ENCODE measurements at places on chromosomes 6 and 20.

DNA sequence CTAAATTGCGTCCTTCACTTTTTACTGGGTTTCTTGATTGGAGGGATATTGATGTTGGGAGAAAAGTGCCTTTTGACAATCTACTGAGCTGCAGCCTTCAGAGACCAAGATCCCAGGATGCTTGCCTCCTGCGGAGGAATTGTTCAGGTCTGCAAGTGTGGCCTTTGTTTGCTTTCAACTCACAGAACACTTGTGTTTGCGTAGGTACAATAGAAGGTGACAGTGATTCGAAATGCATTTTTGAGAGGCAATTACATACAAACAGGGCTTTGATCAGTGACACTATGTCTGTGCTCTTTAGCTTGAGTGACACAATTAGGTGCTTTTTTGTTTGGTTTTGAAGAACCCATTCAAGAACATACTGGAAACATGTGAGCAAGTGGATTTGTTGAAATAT lies 600.6 kb downstream of the QKI start:
- no peak for DNase-seq

DNA sequence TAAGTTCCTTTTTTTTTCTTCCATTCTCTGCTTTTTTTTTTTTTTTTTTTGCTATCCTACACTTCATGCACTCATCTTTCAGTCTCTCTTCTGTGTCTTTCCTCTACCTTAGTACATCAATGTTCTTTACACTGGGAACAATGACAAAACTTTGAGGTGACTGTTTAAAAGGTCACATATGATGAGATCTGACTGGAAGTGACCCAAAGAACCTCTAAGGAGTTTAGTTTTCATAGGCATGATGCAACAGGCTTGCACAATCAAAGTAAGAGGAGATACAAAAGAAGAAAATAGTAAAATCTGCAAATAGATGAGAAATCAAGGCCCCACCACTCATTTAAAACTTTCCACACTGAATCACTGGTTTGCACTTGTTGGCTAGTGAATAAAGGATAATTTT lies 840.8 kb downstream of the TBC1D32 start:
- DNase-seq = no peak

DNA sequence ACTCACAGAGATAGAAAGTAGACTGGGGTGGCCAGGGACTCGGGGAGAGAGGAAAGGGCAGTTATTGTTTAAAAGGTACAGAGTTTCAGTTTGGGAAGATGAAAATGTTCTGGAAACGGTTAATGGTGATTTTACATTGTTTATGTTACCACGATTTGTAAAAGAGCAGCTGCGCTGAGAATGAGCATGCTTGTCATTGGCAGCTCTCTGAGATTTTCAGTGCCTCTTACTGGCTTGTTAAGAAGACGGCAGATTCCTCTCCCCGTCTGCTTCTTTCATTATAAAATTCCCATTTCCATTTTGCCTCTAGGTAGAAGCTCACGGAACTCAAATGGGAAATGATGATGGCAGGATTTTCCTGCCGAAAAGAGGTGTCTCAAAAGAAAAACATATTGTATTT lies 39.7 kb upstream of the PPP1R3G start:
- no peak for DNase-seq

GRCh38 chr6:46940433-46941226 lies 18.9 kb upstream of the ADGRF5 start:
- DNase-seq = no peak

- no peak for DNase-seq
These were observed 3.3 kb upstream of the RSPO3 start for GRCh38 chr6:127115084-127115655.

DNA sequence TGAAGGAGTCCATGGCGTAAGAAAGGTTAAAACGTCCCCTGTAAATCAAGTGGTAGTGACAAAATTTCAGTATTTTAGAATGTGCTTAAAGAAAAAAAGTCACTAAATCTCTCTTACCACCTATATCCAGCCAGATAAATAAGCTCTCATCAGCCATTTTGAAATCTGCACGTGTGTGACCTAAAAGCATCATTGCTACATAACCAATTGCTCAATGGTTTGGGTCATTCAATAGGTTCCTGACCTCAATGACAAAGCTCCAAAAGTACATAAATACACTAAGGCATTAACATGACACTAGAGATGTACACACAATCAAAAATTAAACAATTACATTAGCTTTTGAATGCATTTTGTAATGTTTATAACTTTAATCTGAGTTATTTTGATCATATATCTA lies 272.4 kb downstream of the GMDS start:
- no peak for DNase-seq

DNA sequence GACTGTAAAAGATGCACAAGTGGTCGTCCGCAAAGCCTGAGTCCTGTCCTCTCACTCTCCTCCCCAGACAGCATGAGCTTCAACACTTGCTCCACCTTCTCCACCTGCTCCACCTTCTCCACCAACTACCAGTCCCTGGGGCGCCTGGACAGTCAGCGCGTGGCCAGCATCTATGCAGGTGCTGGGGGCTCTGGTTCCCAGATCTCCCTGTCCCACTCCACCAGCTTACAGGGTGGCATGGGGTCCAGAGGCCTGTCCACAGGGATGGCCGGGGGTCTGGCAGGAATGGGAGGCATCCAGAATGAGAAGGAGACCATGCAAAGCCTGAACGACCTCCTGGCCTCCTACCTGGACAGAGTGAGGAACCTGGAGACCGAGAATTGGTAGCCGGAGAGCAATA lies 162.2 kb upstream of the NT5E start:
- no peak for DNase-seq

DNA sequence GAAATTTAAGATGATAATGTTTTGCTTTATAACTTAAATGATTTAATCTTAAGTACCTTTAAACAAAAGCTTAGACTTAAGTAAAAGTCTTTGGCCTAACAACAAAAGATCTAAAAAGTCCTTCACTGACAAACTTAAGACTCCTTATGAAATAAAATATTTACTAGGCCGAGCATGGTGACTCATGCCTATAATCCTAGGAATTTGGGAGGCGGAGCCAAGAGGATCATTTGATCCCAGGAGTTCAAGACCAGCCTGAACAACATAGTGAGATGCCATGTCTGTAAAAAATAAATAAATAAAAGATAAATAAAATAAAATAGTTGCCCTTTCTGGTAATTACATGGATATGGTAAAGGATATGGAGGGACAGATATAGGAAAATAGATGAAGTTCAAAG lies 12.4 kb downstream of the KATNA1 start:
- peak; percentile 64 for DNase-seq

GRCh38 chr6:87396595-87397392 lies 11.0 kb upstream of the CFAP206 start:
- DNase-seq = no peak

DNA sequence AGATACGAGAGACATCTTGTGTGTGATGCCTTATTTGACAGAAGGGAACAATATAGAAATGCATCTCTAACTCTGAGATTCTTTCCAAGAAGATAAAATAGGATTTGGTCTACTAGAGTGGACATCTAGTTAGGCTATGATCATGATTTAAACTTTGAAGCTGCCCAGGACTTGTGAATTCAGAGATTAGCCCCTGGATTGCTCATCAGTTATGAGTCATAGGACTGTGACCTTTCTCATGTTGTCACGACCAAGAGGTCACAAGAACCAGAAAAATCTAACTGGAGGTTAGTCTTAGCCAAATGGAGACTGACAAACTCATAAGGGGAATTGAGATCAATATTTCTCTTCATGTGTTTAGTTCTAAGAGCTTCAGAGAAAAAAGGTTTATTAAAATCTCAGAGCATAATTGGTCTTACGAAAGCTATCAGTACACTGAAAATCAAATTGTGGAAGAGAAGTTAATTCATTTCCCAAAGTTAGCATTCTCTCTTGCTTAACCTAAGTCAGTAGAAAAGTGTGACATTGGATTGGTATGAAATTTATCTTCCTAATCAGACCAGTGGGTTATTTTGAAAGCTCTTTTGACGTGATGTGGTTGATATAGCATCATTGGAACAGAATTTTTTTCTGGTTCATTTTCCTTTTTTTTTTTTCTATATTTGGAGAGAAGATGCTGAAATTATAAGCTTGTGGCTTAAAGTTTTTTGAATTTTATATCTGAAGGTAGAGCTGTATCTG lies 245.7 kb downstream of the RNF144B start:
- peak; percentile 89 for DNase-seq

- DNase-seq = no peak
These were observed 94.8 kb upstream of the CNKSR3 start for GRCh38 chr6:154605178-154605881.

DNA sequence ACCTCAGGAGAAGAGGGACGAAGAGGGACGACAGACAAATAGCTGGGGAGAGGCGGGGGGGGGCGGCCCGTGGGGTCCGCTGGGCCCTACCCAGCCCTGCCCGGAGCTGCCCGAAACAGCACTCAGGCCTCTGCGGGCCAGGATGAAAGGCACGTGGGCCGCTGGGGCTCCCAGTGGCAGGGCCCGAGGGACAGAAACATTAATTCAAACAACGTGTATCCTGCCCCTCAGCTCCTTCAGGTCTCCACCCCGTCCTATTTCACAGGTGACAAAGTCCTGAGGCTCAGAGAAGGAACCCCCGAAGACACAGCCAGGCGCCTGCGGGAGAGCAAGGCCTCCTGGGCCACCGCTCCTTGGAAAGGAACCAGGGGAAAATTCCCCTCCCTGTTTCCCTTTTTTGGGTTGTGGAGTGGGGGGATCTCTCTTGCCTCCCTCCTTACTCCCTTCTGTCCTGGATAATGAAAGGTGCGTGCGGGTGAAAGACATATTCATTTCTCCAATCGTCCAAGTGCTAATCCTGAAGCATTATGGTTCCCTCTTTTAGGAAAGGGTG lies 93.3 kb downstream of the RNASET2 start:
- no peak for DNase-seq

GRCh38 chr6:3226481-3227362 lies 731 bp downstream of the TUBB2B start:
- DNase-seq = no peak

- no peak for DNase-seq
These were observed 54.2 kb downstream of the AGPAT4 start for GRCh38 chr6:161219680-161220079.

DNA sequence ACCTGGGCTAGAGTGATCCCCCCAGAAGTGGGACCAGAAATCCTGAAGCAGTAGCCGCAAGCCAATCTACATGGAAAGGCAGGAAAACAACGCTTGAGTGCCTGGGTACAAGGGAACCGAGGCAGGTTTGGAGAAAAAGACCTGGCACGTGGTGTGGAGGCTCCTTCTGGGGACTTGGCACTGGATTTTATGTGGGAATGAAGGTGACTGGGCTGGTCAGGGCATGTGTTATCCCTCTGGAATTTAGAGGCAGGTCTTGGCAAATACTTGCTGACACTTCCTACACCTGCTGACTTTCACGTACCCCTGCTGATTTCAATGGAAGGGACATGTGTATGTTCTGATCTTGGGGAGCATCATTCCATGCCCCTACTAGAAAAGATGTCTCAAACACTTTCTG lies 25.0 kb upstream of the FAM217A start:
- no peak for DNase-seq

GRCh38 chr6:24991810-24992467 lies 56.2 kb upstream of the RIPOR2 start:
- no peak for DNase-seq

- DNase-seq = no peak
These were observed 585.2 kb downstream of the PHF3 start for GRCh38 chr6:64220801-64221200.

DNA sequence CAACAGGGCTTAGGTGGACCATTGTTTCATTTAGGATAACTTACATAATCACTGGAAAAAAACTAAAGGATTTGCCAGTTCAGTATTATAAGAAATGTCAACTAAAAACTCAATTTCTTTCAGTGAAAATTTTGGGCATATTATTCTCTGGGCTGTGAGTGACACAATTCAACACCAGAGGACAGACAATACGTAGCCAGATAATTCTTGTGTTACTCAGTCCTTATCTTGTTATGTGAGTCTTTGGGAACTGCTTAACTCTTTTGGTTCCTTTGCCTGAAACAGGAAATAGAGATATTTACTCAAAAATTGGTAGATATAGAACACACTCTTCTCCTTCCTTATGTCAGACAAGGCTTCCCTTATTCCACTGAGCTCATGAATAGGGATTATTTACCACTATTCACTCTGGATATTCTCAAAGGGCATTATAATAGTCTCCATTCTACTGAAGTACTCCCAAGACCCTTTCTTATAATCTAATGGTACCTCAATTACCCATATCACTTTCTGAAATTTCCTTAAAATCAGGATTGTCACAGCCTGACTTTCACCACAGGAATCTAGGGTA lies 4.9 kb upstream of the BEND6 start:
- DNase-seq = no peak

DNA sequence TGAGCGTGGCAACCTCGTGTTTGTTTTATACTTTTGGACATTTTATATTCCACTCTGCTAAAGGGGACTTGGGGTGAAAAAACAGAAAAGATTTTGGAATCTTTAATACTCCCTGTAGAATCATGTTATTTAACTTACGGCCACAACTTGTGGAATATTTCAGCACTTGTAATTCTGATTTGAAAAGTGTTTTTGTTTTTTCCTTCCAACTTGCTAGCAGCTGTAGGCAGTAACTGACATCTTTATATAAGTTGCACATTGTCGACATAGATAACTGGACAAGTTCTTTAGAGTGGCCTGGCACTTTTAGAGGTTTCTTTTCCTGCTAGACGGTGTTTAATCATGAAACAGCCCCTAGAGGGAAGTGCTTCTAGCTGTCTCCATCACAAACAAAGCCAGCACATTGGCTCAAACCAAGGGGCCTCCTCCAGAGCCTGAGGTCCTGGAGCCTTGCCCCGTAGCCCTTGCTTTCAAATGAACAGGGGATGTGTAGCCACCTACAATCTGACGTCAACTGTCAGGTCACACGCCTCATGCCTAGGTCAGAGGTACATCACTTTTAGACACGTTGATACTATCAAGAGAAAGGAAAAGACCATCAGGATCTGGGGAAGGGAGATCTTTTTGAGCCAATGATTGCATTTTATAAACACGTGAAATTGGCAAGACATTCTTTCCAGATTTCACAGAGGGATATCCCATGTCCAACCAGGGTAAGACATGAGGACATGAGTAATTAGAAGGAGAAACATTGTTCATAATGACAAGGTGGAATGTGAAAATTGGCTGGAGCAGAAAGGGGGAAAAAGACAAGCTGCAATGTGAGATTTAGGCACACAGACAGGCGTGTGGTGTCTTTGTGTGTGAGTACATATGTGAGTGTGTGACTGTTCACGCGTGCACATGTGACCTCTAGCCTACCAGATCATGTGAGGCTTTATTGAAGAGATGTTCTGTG lies 92.1 kb downstream of the TXNDC5 start:
- no peak for DNase-seq

DNA sequence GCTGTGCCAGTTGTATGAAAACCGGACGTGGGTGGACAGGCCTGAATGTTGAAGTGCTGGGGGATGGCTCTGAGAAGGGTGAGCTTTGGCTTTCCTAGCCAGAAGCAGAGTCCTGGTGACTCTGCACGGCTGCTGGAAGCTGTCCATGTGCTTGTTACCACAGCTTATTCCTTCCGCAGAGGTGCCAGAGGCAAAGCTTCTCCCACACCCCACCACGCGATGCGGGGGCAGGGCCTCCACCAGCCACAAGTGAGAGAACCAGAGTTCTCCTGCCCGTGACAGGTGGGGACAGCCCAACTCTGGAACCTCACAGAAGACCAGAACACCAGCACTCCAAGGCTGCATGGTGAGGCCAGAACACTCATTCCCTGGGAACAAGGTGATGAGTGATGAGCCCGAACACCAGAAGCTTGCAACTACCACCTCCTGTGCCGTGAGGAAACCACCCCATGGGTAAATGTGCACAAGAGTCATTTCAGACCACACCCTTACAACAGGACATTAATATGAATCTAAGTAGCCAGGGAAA lies 36.7 kb downstream of the JAG1 start:
- DNase-seq = no peak
